Coronary artery (tissue), 2 donors: ENCODE measurements at places on chromosomes 7 and 10.
A peak's percentile ranks its signal among the peaks of the same experiment; 100 is the strongest.

GRCh38 chr10:98267069-98267893 lies 713 bp downstream of the LOXL4 start:
- DNase-seq = peak; percentile 65

DNA sequence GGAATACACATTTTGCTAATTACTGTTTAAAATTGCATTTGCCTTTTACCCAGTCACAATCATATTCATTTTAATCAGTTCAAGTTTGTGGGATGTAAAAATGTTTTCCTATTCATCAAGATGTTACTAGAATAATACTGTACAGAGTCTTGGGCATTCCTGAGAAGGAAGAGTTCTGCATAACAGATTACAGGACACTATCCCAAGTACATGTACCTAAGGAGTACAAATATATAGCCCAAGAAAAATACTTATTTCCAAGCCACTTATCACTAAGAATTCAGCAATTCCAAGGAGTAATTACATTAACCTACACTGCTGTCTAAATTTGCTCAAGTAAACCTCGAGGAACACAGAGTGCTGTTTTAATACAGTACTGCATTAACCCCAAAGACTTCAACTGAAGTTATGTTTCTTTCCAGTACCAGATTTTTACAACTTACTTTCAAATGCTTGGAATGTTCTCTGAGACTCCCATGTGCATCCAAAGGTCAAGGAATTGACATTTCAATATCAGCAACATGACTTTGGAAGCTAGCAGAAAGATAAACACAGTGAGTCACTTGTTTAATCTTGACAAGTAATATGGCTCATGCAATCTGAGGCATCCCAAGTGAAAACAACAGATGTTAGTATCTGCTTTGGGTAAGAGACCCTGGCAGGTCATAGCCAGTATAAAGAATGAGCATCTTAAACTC lies 125.4 kb upstream of the BET1 start:
- no peak for DNase-seq

GRCh38 chr7:135761751-135762488 lies 13.3 kb upstream of the FAM180A start:
- peak; percentile 90 for DNase-seq

- DNase-seq = no peak
Measured at GRCh38 chr10:96719200-96719599, 1.1 kb downstream of the PIK3AP1 start.

DNA sequence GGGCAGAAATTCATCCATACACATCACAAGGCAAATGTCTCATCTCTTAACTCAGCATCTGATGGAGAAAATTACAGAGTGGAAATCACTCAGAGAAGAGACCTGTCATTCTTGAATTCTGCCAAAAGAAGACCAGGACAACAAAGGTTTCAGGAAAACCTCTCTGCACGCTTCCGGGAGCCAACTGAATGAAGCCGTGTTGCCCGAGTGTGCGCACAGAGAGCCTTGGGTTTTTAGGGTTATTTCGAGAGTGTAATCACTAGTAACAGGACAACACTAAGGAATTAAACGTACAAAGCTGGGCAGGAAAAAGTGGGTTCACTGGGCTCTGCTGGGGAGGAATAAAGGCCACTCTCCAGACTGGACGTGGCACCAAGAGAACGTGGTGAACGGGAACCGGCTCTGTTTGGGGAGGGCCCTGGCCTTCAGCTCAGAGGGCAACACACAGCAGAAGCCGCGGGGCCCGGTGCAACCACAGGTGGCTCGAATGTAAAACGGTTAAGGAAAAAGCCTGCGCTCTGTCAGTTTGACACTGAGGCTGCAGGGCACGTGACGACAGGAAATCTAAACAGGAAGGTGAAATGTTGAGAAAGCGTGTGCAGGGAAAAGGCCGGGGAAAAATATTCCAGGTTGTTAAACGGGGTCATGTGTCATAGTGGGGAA lies 331.5 kb downstream of the DNAJB6 start:
- no peak for DNase-seq
